ENCODE measurements at places on chromosomes 13 and 19.

- H3K27ac ChIP-seq, result no peak overlapping the region
- peaks cover 15% of the 10 kb centered on the region for H3K4me1 ChIP-seq
- H3K27me3 ChIP-seq, result peaks cover 14% of the 10 kb centered on the region
- no peak overlapping the region for H3K4me3 ChIP-seq
- no peaks in the 10 kb centered on the region for H3K36me3 ChIP-seq
- no peak for DNase-seq
Observed at GRCh38 chr19:347946-348861, 3.6 kb upstream of the MIER2 start.

DNA sequence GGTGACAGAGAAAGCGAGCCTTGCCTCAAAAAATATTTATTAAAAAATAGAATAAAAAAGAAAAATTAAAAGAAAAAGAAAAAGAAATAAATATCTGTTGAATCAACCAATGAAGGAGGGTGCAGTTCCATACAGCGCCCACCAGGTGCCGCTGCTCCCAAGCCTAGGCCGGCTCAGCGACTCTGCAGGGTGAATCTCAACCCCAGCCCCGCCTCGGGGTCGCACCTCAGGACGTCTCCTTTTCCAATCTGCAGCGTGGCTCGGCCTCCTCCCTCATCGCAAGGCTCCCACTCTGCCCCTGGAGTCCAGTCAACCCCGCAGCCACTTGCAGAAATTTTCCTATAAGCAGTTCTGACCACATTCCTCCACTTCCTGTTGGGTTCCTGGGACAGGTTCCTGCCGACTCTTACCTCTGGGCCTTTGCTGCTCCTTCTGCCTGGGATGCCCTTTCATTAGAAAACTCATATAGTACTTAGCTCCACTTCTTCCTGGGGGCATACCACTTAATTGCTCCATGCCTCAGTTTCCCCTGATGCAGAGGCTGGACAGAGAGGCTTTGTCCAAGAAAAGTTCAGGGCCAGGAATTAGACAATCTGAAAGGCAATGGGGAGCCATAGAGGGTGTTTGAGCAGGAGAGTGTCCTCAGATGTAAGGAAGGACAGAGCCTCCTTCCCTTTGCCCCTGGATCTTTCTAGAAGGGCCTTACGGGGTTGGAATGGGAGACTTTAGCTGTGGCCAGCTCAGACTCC is 24.3 kb downstream of the NFILZ start:
- H3K27me3 ChIP-seq, result peaks cover 15% of the 10 kb centered on the region
- no peak overlapping the region for H3K27ac ChIP-seq
- no peaks in the 10 kb centered on the region for H3K36me3 ChIP-seq
- H3K4me1 ChIP-seq, result peaks cover 28% of the 10 kb centered on the region
- DNase-seq, result peak; percentile 49
- H3K4me3 ChIP-seq, result peak overlapping the region; percentile 61

- H3K27ac ChIP-seq, result no peak overlapping the region
- H3K4me3 ChIP-seq, result no peak overlapping the region
- no peak for DNase-seq
Observed at GRCh38 chr19:35363711-35364425, 5.6 kb downstream of the FFAR3 start.

- H3K36me3 ChIP-seq, result peaks cover 3% of the 10 kb centered on the region
- no peak overlapping the region for H3K27ac ChIP-seq
- H3K4me3 ChIP-seq, result no peak overlapping the region
- H3K27me3 ChIP-seq, result no peaks in the 10 kb centered on the region
- DNase-seq, result no peak
- H3K4me1 ChIP-seq, result peaks cover 13% of the 10 kb centered on the region
Observed at GRCh38 chr13:74037762-74038161, 96.4 kb downstream of the KLF12 start.

GRCh38 chr13:77827332-77827731 is 91.3 kb downstream of the EDNRB start:
- H3K4me1 ChIP-seq, result no peaks in the 10 kb centered on the region
- H3K36me3 ChIP-seq, result no peaks in the 10 kb centered on the region
- H3K27me3 ChIP-seq, result no peaks in the 10 kb centered on the region
- no peak overlapping the region for H3K4me3 ChIP-seq

- H3K27ac ChIP-seq, result no peak overlapping the region
- no peaks in the 10 kb centered on the region for H3K4me1 ChIP-seq
- H3K4me3 ChIP-seq, result no peak overlapping the region
Observed at GRCh38 chr13:31768351-31768750, 29.0 kb downstream of the RXFP2 start.

DNA sequence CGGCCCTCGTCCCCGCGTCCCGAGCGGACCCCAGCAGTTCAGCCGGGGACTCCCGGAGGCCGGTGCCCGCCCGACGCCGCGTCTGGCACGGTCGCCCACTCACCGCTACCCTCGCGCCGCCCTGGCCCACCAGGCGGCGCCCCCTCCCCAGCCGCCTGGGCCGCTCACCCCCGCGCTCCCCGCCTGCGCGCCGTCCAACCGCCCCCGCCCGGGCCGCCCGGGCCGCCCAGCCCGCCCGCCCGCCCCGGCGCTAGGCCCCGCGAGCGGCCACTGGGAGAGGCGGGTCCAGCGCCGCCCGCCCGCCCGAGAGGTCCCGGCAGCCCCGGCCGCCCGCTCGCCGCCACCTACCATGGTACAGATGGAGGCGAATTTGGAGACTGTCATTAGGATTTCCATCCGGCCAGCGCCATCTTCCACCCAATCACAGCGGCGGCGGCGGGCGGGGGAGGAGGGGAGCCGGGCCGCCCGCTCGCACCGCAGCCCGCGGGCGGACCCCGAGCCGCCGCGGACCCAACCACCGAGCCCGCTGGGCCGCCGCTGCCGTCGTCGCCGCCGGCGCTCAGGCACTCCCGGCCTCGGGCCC is at the start of gene USP12:
USP12 (minus strand) TSS at position 568 of the 583 bp plus-strand sequence; CDS start at position 396, 172 bp downstream.
- H3K36me3 ChIP-seq, result no peaks in the 10 kb centered on the region
- peak within 1 kb of the TSS; percentile 85 for H3K27ac ChIP-seq
- DNase-seq, result no peak
- H3K27me3 ChIP-seq, result no peaks in the 10 kb centered on the region
- H3K4me1 ChIP-seq, result peaks cover 28% of the 10 kb centered on the region
- peak within 1 kb of the TSS; percentile 60 for H3K4me3 ChIP-seq

DNA sequence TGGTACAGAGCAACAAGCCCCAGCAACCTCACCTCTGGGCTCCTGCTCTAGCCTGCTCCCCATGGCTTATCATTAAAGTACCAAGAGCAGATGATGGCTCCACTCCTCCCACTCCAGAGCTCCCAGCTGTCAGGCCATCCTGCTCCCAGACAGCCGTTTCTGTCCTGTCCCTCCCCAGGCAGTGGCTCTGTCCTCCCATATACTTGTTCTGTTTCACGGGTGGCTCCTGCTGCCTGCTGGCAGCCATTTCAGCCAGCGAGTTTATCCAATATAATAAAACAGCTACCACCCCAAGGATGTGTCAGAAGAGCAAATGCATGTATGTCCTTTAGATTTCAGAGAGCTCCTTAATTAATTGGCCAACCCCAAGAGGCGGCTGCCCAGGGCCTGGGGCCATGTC is 79.4 kb upstream of the VSTM2B start:
- DNase-seq, result no peak
- H3K4me3 ChIP-seq, result no peak overlapping the region
- no peaks in the 10 kb centered on the region for H3K36me3 ChIP-seq
- no peaks in the 10 kb centered on the region for H3K27me3 ChIP-seq
- no peak overlapping the region for H3K27ac ChIP-seq

DNA sequence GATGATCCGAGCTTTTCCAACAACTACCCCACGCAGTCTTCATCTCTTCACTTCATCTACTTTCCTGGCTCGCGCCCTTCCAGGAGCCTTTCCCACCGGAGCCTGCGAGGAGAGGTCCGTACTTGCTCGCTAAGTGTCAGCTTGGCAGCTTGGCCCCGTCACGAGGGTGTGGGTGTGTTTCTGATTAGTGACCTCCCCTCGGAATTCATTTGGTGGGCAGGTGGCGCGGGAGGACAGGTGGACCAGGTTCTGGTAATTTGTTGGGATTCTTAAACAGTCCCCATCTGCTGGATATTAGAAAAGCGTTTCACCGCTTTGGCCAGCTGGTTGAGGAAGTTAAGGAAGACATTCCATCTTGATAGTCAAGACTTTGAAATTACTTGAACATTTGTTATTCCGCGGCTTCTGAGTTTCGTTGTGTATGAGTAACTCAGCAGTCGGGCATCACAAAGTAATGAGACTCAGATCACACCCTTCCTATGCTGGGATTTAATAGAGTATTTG is 515 bp downstream of the UFM1 start:
- no peaks in the 10 kb centered on the region for H3K36me3 ChIP-seq
- peak overlapping the region; percentile 97 for H3K27ac ChIP-seq
- no peaks in the 10 kb centered on the region for H3K27me3 ChIP-seq
- H3K4me3 ChIP-seq, result peak overlapping the region; percentile 91
- no peak for DNase-seq

DNA sequence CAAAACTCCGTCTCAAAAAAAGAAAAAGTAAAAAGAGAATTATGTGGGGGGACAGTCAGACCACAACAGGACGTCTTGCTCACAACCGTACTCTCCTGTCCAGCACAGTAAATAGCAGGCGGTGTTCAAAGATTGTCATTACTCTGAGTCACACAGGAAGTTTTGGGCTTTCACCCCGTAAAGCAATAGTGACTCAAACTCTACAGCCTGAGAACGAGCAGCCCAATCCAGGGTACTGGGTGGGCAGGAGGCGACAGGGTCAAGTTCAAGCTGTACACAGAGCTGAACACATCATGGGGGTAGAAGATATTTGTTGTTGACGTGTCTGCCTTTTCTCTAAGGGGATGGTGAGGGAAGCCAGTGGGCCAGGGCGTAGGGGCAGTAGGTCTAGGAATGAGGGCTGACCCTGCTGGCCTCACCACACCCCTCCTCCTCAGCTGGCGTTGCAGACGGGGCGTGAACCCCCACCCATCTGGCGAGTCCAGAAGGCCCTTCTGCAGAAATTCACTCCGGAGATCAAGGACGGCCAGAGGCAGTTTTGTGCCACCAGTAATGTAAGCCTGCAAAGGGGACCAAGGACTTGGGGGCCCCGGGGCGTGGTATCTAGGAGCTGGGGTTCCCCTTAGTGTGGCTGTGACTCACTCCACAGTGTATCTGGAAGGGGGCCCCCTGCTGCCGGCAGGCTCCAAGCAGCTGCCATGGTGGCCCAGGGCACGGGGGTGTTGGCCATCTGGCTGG is 23.3 kb downstream of the PRR12 start:
- no peak overlapping the region for H3K4me3 ChIP-seq
- H3K36me3 ChIP-seq, result peaks cover 45% of the 10 kb centered on the region
- no peak for DNase-seq
- peaks cover 26% of the 10 kb centered on the region for H3K4me1 ChIP-seq
- H3K27ac ChIP-seq, result peak overlapping the region; percentile 1

DNA sequence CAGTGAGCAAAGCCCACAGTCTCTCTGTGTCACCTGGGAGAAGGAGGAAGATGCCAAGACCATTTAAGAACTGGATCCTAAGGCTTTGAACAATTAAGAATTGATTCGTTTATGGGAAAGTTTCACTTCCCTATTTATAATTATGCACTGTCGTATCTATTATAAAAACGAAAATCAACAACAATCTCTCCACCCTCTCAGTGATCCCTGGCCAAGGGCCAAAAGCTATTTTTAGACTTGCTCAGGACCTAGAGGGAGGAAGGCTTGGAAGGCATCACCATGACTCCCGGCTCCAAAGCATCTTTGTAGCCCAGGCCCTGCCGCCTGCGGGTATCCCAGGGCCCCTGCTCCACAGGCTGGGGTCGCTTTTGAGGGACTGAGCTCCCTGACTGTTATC is 1.3 kb downstream of the RHPN2 start:
- peaks cover 18% of the 10 kb centered on the region for H3K4me1 ChIP-seq
- H3K27ac ChIP-seq, result no peak overlapping the region
- H3K36me3 ChIP-seq, result no peaks in the 10 kb centered on the region
- H3K4me3 ChIP-seq, result no peak overlapping the region
- H3K27me3 ChIP-seq, result peaks cover 4% of the 10 kb centered on the region

GRCh38 chr13:79458436-79458835 is 22.5 kb upstream of the NDFIP2 start:
- no peak overlapping the region for H3K4me3 ChIP-seq
- H3K27ac ChIP-seq, result no peak overlapping the region
- no peaks in the 10 kb centered on the region for H3K27me3 ChIP-seq
- no peak for DNase-seq
- no peaks in the 10 kb centered on the region for H3K36me3 ChIP-seq
- H3K4me1 ChIP-seq, result no peaks in the 10 kb centered on the region

All from T-cell (primary cell).